HFF-Myc (cell line): ENCODE measurements at places on chromosomes 11 and 22.

GRCh38 chr11:126080161-126080941 lies 17.7 kb upstream of the CDON start:
- DNase-seq: no peak

DNA sequence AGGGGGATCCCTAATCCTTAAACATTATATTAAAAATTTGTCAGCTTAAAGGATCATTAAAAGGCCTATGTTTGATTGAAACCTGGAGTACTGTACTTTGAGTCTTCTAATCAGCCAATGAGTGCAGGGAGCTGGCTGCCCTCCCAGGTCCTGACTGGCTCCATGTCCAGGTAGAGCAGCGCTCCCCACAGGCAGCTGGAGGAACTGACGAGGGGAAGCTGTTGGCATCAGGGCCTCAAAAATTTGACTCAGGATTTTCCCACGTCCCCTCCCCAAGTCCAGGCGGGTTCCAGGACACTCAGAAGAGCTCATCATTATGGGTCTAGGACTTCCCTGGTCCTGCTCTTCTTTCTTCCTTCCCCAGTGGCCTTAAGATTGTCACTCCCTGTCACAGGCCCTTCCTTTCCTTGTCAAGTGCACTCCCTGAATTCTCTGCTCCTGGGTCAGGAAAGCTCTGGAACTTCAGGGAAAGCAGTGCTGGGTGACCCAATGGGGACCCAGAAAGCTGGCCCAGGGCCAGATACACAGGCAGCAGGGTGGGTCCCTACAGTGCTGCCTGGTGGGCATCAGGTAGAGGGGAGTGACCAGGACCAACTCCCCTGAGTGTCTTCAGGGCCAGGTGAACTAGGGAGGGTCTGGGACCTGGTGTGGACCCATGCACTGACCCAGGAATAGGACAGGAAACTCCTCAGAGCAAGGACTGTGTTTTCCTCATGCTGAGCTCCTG lies 65.5 kb downstream of the GGTLC2 start:
- DNase-seq: no peak

GRCh38 chr11:61054927-61055562 lies 47.2 kb upstream of the CD5 start:
- DNase-seq: no peak

DNA sequence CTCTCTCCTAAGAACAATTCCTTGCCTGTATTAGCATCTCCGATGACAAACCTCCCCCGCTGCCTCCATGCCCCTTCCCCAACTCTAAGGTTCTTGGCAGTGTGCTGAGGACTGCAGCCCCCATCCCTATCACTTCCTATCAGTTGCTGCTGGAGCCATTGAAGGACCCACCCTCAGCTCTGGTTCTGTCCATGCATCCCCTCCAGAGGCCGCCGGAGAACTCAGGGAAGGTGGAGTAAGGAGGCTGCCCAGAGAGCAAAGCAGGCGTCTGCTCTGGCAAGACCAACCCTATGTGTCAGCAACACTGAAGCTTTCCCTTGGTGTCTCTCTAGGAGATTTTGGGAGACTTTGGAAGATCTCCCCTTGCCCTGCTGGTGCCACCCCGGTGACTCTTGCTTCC lies 1139.5 kb downstream of the TBC1D22A start:
- DNase-seq: no peak

GRCh38 chr11:111911563-111912401 lies at the start of gene CRYAB:
TSS of gene CRYAB (minus strand) at chr11:111911770. CDS start at chr11:111911724, 46 bp downstream.
- DNase-seq: peak; percentile 36

- no peak for DNase-seq
Measured at GRCh38 chr11:134581121-134581626, 169.1 kb upstream of the B3GAT1 start.
